H54 (cell line): ENCODE measurements at places on chromosomes 3 and 15.

- DNase-seq: no peak
These were observed 76.9 kb downstream of the ETFA start for GRCh38 chr15:76234337-76234889.

DNA sequence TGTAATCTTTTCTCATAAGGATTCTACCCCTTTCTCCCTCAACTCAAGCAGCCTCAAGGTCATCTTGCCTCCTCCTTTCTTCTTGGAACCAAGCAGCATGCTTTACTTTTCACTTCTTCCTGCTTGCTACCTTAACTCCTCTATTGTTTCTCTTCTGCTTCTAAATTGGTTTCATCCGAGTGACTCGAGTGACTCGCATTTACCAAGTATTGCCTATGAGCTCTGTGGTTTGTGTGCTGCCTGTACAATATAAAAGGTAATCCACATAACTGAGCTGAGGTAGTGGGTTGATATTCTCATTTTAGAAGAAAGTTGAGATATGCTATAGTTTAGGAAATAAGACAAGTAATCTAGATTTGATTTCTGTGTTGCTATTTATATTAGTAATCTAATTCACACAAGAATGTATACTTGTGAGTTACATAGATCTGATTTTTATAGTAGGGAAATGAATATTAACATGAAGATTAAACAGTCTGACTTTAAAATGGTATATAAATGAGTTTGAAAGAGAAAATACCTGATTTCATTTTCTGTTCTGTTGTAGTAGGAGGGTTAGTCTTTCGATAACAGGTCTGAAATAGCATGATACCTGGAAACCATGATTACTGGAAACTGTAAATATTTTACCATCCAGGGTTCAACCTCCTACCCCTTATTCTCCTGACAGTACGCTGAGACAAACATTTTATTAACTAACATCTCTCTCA, 5.5 kb downstream of the HHLA2 start:
- no peak for DNase-seq

GRCh38 chr15:36426691-36427090, 152.7 kb upstream of the CDIN1 start:
- DNase-seq: no peak

- DNase-seq: no peak
These were observed 14.6 kb upstream of the MME start for GRCh38 chr3:155065537-155065936.

- no peak for DNase-seq
These were observed 2.0 kb downstream of the P4HTM start for GRCh38 chr3:48991851-48992545.

- DNase-seq: no peak
These were observed 810 bp upstream of the MEF2A start for GRCh38 chr15:99565049-99565298.

- DNase-seq: no peak
These were observed 2.9 kb downstream of the NPAP1 start for GRCh38 chr15:24678485-24678884.

DNA sequence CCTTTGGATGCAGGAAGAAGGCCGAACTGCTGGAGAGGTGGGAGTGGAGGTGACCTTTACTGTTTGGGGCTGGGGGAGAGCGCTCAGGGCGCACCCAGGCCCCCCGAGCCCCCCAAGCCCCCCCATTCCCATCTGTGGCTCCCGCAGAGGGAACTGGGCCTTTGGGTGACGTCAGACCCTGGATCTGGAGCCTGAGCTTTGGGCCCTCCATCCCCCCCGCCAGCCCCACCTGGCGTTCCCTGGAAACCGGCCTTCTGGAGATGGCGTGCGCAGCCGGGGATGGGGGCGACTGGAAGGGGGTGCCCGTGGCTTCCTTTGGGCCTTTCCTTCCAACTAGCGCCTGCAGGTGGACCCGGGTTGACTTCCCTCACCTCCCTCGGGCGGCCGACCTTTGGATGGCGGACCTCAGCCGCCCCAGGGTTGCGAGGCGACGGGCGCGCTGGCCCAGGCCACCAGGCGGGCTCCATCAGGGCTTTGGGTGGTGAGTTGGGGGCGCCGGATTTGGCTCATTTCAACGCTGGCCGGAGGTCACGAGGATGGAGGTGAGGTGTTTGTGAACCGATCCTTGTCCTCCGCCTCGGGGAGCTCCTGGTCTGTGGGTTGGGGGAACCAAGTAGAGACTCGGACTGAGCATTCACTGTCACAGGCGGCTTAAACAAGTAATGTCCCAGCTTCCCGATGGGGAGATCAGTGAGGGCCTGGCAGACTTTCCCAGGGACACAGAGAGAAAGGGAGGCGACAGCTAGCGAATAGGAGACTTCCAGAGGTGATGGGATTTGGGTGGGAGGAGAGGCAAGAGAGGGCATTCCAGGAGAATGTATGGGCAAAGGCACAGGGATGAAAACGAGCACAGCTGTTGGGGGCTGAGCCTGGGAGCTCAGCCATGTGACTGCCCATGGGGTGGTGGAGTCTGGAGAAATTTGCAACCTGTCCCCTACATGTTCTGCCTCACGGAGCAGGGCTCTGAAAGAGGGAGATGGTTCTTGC, 709 bp downstream of the SCAMP5 start:
- no peak for DNase-seq

GRCh38 chr3:50193746-50194127, 2.3 kb downstream of the GNAT1 start:
- no peak for DNase-seq

GRCh38 chr15:33581032-33581431, 270.3 kb downstream of the RYR3 start:
- no peak for DNase-seq

- no peak for DNase-seq
These were observed 15.1 kb downstream of the DUSP7 start for GRCh38 chr3:52041118-52041731.

- DNase-seq: no peak
These were observed 5.2 kb upstream of the SPINK8 start for GRCh38 chr3:48338635-48339034.

DNA sequence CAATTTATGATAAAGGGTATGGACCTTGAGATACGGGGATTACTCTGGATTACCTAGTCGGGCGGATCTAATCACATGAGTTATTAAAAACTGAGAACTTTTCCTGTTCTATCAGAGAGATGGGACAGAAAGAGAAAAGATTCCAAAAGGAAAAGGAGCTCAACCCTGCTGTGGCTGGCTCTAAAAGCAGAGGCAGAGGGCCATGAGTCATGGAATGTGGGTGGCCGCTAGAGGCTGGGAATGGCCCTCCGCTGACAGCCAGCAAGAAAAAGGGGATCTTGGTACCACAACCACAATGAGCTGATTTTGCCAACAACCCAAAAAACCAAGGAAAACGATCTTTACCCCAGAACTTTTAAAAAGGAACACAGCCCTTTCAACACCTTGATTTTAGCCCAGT, 210.0 kb downstream of the MAGI1 start:
- no peak for DNase-seq
